ENCODE measurements at places on chromosomes 6 and 20.

DNA sequence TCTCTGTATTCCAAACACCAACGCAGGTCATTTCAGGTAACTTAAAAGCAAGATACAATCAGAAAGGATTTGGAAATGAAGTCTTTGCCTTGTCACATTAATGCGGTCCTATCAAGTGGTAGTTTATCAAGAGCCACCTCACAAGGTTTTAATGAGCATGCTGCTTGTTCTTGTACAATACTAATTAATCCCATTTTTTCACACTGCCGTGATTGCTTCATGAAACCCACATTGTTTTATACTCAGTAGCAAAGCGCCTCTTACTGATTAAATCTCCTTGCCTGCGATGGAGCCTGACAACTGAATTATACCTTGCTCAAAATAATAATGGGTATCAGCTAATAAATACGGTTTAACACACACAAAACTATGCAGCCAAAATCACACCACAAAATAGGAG lies 234.1 kb upstream of the TSHZ2 start:
- DNase-seq = no peak

DNA sequence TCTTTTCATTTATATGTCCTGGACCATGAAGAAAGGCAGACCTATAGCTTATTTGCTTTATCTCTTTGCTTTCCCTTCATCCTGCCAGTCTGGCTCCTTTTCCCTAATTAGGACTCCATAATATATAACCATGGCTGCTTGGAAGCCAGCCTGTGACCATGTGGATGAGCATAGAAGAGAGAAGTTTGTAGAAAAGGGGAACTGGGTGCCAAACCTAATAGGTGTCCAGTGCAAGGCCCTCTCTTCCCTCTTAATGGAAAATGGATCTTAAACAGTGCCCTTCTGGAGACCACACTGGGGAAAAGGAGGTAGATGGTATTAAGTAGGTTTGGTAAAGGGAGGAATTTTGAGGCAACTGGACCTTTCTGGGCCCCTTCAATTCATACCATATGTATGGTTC lies 16.7 kb upstream of the OSTM1 start:
- no peak for DNase-seq

DNA sequence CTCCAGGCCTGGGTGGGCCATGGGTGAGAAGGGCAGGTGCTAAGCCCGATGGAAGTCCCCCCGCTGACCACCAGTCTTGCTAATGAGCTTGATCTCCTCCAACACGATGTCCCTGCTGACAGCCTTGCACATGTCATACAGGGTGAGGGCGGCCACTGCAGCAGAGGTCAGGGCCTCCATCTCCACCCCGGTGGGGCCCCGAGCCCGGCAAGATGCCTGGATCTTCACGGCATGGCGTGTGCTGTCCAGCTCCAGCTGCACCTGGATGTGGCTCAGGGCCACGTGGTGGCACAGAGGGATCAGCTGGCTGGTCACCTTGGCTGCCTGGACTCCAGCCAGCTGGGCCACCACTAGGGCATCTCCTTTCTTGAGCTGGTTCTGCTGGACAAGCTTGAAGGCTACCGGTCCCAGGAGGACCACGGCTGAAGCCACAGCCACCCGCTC lies 27.9 kb downstream of the MOCS1 start:
- DNase-seq = no peak

DNA sequence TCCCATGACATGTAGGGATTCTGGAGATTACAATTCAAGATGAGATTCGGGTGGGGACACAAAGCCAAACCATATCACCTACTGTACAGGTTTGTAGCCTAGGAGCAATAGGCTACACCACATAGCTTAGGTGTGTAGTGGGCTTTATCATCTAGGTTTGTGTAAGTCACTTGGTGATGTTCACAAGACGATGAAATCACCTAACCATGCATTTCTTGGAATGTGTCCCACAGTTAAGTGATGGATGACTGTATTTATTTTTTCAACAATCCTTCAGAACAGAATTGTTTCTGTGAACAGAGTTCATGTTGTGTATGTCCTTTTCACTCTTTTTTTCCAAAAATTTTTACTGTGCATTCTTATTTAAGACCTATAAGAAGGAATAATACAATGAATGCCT lies 76.1 kb downstream of the DTD1 start:
- no peak for DNase-seq

- DNase-seq = no peak
Observed at GRCh38 chr6:159059885-159060506, 15.2 kb upstream of the TAGAP start.

DNA sequence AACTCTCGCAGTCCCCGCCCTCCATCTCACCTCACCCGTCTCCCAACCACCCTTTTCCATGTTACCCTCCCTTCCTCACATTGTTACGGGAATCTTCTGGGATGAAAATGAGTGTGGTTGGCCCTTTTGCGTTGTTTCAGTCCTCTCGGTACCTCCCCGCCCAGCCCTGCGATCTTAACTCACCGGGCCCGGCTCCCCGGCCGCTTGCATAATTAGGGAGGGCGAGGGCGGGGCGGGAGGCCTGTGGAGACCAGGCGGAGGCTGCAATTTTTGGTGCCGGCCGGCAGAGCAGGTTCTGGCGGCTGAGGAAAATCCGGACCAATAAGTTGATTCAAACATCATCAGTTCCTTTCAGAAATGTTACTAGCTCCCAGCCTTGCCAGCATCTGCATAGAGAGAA lies 25.2 kb downstream of the TFAP2B start:
- no peak for DNase-seq

GRCh38 chr20:58256842-58257241 lies 28.4 kb upstream of the ANKRD60 start:
- no peak for DNase-seq

- no peak for DNase-seq
Observed at GRCh38 chr6:92962846-92963245, 456.5 kb downstream of the EPHA7 start.

GRCh38 chr6:83008626-83009025 lies 57.0 kb downstream of the UBE3D start:
- no peak for DNase-seq

DNA sequence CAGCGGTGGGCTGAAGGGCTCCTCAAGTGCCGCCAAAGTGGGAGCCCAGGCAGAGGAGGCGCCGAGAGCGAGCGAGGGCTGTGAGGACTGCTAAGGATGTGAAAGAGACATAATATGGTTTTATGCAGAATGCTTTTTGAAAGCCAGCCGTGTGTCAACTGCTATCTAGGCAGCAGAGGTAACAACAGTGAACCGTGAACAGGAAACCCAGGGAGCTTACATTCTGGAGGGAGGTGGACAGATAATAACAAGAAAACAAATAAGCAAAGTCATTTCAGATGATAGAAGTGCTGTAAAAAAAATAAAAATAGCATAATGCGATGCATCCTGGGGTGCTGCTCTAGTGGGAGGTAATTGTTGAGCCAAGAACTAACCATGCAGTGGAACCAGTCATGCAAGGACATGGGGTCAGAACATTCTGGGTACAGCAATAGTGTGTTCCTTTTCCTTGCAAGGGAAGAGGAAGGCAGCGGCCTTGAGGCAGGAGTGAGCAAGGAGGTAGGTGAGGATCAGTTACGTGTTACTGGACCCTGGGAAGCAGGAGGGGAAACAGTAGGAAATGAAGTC lies 134.4 kb upstream of the TMEM170B start:
- no peak for DNase-seq

GRCh38 chr6:43091436-43091991 lies 15.4 kb downstream of the PTK7 start:
- no peak for DNase-seq

- DNase-seq = no peak
Observed at GRCh38 chr6:165010556-165011535, 298.6 kb downstream of the C6orf118 start.

GRCh38 chr6:150267686-150268561 lies 100.9 kb upstream of the IYD start:
- DNase-seq = no peak

DNA sequence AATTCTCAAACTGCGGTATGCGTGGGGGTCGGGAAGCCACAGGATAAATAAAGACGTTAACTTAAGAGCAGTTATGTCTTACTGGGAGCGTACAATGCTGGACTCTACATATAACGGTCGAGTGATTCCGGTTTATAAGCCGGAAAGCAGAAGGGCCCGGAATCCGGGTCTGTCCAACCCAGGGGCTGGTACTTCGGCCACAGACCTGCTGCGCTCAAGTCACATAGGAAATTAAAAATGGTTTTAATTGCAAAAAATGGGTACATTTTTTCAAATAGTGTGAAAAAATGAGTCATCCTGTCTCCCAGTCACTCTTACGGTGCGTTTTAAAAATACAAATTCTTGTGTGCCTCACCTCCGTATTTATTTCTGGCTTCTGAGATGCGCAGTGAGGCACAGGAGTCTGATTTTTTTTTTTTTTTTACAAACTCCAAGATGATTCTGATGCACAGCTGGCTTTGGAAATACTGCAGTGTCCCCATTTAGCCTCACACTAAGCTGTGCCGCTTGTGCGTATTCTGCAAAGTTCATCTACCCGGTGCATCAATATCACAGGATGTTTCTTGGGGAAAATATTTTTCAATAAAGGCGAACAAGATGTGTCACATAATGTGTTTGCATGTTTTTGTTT lies 1.0 kb downstream of the PCIF1 start:
- DNase-seq = no peak

DNA sequence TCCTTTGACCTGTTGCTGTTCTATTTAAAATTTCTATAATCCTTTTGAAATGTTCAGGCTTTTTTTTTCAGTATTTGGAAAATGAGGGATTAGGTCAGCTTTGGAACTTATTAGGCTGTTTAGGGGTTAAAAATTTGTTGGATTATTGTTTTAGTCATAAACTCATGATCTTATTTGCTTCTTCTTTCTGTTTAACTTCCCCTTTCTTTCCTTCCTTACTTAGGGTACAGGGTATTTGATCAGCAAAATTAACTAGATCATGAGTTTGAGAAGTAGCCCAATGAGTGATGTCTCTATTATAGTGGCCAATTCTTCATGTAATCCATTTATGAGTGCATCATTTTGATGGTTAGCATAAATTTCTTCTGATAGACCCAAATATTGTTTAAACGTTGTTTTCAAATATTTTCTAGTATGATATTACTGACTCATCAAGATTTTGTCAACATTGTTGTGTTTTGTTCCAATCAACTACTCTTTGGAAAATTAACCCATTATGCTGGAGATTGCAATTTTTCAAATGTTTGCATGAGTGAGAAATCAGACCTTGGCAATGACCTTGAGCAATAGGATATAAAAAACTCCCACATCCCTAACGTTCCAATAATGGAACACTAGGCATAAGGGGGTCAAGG lies 94.4 kb downstream of the OTOR start:
- no peak for DNase-seq

- DNase-seq = no peak
Observed at GRCh38 chr6:15344192-15344519, 98.3 kb downstream of the JARID2 start.

DNA sequence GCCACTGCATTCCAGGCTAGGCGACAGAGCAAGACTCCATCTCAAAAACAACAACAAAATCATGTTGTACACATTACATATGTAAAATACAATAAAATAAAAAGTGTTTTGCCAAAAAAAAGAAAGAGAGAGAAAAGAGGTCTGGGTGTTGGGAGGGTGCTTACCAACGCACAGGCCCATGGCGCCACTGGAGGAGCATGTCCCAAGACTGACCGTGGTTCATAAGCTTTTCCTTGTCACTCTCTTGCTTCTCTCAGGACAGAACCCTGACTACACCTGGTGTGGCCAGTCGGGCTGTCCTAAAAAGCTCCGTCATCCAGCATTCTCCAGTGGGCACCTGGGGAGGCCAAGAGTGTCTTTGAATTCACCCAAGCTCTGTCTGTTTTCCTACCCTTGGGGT lies 48.0 kb upstream of the CNKSR3 start:
- no peak for DNase-seq

- DNase-seq = no peak
Observed at GRCh38 chr6:137772541-137773250, 94.4 kb upstream of the TNFAIP3 start.

- no peak for DNase-seq
Observed at GRCh38 chr20:46250772-46251171, 57.5 kb downstream of the CDH22 start.

DNA sequence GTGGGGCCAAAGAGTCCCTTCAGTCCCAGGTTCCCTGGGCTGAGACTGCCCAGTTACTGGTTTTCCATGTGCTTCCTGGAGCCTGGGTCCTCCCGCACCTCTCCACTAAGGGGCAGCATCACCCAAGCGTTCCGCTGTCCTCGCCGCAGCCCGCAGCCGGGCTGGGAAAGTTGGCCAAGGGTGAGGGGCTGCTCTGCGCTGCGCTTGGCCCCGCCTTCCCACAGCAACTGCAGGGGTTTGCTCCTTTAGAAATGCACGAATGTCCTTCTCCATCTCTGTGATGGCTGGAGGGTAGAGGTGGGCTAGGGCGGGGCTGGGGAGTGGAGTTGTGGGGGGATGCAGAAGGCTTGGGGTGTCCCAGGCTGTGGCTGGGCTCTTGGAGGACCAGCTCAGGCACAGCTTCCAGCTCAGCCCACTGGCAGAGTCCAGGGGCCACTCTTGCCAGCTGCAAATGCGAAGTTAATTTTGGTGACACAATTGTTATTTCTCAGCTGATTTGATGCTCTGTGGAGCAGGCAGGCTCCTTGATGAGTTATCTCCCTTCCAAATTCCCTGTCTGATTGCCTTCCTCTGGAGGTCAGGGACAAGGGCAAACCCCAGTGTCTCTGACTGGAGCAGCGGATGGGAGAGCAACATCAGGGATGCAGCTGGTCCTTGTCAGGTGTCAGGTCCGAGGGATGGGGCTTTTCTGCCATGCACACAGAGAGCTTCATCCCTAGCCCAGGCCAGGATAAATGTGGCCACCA lies 63.2 kb downstream of the NOL4L start:
- DNase-seq = no peak

DNA sequence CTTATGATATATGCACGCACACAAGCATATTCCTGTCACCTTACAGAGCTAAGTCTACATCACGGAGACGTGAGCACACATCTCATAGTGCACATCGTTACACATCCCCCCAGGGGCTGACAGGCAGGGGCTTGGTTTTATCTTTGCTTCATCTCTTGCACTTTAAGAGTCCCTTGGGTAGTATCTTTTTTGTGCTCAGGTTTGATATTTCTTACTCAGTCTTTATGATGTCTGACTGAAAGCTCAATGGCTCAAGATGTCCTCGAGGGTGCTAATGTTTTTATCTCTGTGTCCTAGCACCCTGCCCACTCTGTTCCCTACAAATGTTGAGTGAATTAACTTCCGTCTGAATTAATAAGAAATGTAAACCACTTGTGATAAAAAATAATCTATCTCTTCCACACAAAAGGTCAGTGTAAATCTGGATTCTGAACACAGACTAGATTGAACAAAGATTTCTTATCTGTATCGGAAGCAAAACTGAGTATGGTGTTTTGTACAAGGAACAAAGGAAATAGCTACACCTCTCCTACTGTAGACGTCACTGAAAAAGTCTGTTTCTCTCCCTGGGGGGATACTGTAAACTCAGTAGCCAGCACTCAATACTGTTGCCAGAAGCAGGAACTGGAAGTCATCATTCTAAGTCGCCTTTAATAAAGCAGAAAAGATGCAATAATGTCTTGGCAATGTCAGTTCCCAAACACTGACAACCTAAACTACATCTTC lies 195.1 kb downstream of the PRKN start:
- DNase-seq = no peak

GRCh38 chr6:42294759-42295158 lies 77.1 kb upstream of the MRPS10 start:
- no peak for DNase-seq

GRCh38 chr20:46013322-46013828 lies 4.7 kb downstream of the MMP9 start:
- no peak for DNase-seq

GRCh38 chr6:24194978-24195700 lies 69.1 kb downstream of the NRSN1 start:
- DNase-seq = no peak

- DNase-seq = no peak
Observed at GRCh38 chr20:3908667-3909066, 19.5 kb downstream of the PANK2 start.

- DNase-seq = no peak
Observed at GRCh38 chr6:44439270-44440045, 52.0 kb downstream of the CDC5L start.
